GM23248 (cell line): ENCODE measurements at places on chromosomes 7 and 10. TPM values are rescaled to one million over a fixed set of nuclear protein-coding genes. Genes with fewer than 3 reads are reported as not detected.

The LSM5 gene
- total RNA-seq = 19.7 and 34.4 TPM in 2 replicates

The LRMDA gene
- total RNA-seq = 0.13 TPM in 1 of 2 replicates, not detected in the other

The TBC1D12 gene
- total RNA-seq = 11.4 and 12.9 TPM in 2 replicates

The TPST1 gene
- total RNA-seq = 46.0 and 54.1 TPM in 2 replicates

DNA sequence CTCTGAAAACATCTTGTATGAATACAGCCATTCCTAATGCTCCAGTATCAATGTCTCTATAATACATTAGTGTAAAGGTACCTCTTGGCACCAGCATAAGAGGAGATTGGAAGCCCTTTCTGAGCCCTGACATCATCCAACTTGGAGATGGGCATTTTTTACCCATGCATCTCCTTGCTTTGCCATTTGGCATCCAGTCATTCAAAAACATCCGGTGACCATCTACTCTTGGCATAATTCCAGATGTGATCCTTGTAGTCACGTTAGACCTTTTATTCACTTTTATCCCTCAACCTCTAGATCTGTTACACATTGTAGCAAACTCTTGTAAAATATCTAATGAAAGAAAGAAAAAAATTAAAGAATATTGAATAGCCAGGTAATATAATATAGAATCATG, 17.9 kb upstream of the SGMS1 start:
- peak; percentile 11 for DNase-seq
- peaks cover 8% of the 10 kb centered on the region; the same call in 1 of the 2 replicates for H3K4me1 ChIP-seq
- H3K36me3 ChIP-seq = no peaks in the 10 kb centered on the region
- no peak overlapping the region for H3K27ac ChIP-seq
- H3K4me3 ChIP-seq = no peak overlapping the region

GRCh38 chr7:27151341-27151930, 947 bp downstream of the HOXA3 start:
- peak; percentile 58 for DNase-seq
- H3K36me3 ChIP-seq = no peaks in the 10 kb centered on the region
- no peaks in the 10 kb centered on the region for H3K27me3 ChIP-seq

GRCh38 chr10:91295346-91295745, 74.9 kb downstream of the PCGF5 start:
- H3K36me3 ChIP-seq = no peaks in the 10 kb centered on the region
- H3K27ac ChIP-seq = no peak overlapping the region
- H3K4me3 ChIP-seq = no peak overlapping the region

- no peak overlapping the region for H3K27ac ChIP-seq
- H3K36me3 ChIP-seq = peaks cover 14% of the 10 kb centered on the region; the same call in 1 of the 2 replicates
- H3K27me3 ChIP-seq = no peaks in the 10 kb centered on the region
- no peak for DNase-seq
Measured at GRCh38 chr7:143878884-143879283, 23.1 kb downstream of the TCAF1 start.

GRCh38 chr7:87332321-87332720, 13.1 kb upstream of the CROT start:
- H3K27ac ChIP-seq = no peak overlapping the region
- no peak for DNase-seq
- H3K36me3 ChIP-seq = no peaks in the 10 kb centered on the region; the same call in 1 of the 2 replicates

GRCh38 chr10:11787846-11788245, 35.3 kb upstream of the PROSER2 start:
- H3K4me1 ChIP-seq = no peaks in the 10 kb centered on the region
- DNase-seq = no peak
- no peaks in the 10 kb centered on the region for H3K36me3 ChIP-seq
- H3K27ac ChIP-seq = no peak overlapping the region
- H3K4me3 ChIP-seq = no peak overlapping the region

DNA sequence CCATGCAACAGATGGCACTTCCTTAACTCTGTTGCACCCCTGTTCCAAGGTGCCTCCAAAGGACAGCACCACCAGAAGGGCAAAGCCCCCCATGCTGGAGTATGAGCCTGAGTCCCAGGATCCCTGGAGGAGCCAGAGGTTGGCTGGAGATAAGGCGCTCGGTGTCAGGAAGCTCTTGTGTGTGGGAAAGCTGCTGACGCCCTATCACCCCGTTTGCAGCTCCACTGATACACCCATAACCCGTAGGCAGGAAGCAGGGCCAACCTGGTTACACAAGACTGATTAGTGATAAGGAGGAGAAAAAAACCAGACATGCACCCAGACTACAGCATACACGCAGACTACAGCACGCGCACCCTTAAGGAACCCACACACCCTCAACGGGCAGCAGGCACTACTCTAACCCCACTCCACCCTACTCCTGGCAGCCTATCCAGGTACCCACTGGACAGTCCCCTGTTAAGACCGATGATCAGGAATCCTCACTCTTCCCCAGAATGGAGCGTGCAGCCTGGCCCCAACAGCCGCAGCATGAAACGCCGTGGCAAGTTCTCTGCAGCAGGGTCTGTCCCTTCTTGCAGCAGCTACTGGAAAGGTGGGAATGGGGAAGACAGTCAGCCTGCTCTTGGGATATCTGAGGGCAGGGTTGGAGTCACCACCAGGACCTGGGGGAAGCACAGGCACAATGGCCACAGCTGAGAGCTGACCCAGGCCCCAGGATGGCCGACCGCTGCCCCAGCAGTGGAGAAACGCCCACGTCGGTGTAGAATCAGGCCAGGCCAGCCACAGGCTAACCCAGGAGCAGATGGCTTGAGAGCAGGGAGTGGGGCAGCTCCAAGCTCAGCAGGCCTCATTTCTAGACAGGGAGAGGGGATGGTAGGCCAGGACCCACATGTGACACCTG, 38.3 kb upstream of the TUBB8 start:
- no peaks in the 10 kb centered on the region for H3K36me3 ChIP-seq
- no peak overlapping the region for H3K27ac ChIP-seq
- H3K27me3 ChIP-seq = no peaks in the 10 kb centered on the region
- no peaks in the 10 kb centered on the region for H3K4me1 ChIP-seq

DNA sequence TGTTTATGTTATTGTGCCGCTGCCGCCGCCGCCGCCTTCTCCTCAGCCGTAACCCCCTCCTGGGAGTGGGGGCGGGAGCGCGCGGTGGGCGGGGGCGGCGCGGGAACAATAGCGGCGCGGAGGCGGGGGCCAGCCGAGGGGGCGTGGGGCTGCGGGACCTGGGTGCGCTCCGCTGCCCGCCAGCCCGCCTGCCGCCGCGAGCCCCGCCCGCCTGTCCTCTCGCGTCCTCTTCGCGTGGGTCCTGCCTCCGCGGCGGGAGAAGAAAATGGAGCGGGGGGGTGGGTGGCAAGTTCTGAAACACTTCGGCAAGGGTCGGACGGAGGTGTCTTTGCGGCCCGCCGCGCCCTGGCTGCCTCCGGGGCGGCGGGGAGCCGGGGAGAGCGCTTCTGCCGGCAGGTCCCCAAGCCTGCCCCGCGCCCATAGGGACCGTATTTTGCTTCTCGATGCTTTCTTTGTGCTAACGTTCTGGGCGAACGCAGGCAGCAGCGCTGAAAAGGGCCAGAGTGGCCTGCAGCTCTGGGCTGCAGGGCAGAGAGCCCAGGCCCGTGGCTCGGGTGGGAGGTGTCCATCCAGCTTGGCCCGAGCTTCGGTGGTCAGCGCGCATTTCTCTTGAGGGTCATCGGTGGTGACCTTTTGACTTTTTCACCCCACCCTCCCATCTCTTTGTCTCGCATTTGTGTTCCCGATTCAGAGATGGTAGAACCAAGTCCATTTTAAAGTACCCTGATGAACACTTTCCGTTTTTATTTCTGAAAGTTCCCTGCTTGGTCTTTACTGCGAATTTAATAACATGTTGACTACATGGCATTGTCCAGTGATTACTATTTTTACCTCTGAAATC, 613 bp downstream of the MAPK8 start:
- peak overlapping the region; percentile 88 for H3K4me3 ChIP-seq
- H3K27me3 ChIP-seq = 0 out of 2 replicates have a peak, but pooled peaks cover 4% of the 10 kb centered on the region
- peaks cover 29% of the 10 kb centered on the region for H3K4me1 ChIP-seq
- DNase-seq = peak; percentile 75
- H3K36me3 ChIP-seq = no peaks in the 10 kb centered on the region

DNA sequence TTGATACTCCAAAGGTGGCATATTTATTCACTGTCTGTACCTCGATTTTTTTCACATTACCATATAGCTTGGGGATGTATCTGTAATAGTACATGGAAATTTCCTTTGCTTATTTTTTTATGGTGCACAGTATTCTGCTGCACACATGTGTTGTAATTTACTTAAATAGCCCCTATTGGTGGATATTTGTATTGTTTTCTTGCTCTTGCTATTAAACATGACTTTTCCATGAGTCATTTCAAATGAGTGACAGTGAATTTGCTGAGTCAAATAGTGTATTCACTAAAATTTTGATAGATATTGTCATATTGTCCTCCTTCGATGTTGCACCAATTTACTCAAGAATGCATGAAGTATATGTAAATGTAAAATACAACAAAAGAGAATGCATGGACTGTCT, 122.7 kb upstream of the STEAP4 start:
- no peaks in the 10 kb centered on the region for H3K4me1 ChIP-seq
- no peak overlapping the region for H3K4me3 ChIP-seq
- no peak overlapping the region for H3K27ac ChIP-seq

- no peaks in the 10 kb centered on the region for H3K27me3 ChIP-seq
- no peak for DNase-seq
- no peak overlapping the region for H3K27ac ChIP-seq
- no peaks in the 10 kb centered on the region for H3K4me1 ChIP-seq
Measured at GRCh38 chr10:84665883-84666463, 337.6 kb downstream of the CCSER2 start.

DNA sequence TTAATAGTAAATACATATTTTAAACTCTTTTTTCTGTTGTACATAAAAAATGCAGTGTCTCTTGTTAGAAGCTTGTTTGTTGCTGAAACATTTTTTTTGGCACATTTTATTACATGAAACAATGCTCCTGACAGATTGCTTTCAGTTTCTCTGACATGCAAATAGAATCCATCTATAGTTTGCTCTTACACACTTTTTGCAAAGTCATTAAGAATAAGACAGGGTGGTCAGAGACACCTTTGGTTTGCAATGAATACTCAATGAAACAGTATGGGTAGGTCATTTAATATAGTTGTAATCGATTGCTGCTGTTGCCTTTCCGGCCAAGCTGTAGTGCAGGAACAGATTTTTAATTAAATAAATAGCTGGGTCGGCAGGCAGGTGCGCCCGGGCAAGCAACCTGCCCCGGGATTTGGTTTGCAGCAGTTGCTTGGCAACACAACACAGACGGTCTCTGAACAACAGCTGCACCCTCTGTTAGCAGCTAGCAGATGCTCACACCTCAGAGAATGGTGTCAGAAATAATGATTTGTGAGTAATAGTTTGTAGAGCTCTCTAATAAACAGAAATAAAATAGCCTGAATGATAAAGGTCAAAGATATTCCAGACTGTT, 115.7 kb upstream of the CACNA2D1 start:
- H3K27me3 ChIP-seq = peaks cover 43% of the 10 kb centered on the region
- no peaks in the 10 kb centered on the region for H3K36me3 ChIP-seq
- no peak for DNase-seq
- H3K4me1 ChIP-seq = peaks cover 17% of the 10 kb centered on the region
- H3K27ac ChIP-seq = no peak overlapping the region

GRCh38 chr7:43824963-43825362, 44.4 kb downstream of the MRPS24 start:
- peaks cover 50% of the 10 kb centered on the region for H3K27me3 ChIP-seq
- H3K4me1 ChIP-seq = no peaks in the 10 kb centered on the region
- no peak overlapping the region for H3K4me3 ChIP-seq
- no peaks in the 10 kb centered on the region for H3K36me3 ChIP-seq
- peak; percentile 3 for DNase-seq

DNA sequence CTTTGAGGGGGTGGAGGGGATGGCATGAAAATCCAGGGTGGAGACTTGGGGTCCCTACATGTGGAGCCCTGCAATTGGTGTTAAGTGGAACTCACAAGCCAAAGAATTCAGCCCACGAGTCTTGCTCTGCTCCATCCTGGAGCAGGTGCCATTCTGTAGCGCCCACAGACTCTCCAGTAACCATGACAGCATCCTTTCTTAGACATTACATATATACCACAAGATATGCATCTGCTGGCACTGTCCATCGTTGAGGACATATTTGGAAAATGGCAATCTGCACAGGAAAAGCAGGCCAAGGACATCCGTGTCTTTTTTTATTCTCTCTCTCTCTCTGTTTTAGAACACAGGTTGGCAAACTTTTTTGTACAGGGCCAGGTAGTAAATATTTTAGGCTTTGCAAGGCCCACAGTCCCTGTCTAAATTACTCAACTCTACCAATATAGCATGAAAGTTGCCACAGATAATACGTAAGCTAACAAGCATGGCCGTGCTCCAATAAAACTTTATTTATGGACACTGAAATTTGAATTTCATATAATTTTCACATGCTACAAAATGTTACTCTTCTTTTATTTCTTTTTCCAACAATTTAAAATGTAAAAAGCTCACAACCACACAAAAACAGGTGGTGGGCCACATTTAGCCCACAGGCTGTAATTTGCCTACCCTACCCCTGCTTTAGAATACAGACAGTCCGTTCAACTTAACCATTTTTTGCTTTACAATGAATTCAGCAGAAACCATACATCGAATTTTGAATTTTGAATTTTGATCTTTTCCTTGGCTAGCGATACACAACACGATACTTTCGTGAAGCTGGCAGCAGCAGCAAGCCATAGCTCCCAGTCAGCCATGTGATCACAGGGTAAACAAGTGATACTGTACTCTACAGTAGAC, 141.4 kb upstream of the STK17A start:
- no peak overlapping the region for H3K4me3 ChIP-seq

DNA sequence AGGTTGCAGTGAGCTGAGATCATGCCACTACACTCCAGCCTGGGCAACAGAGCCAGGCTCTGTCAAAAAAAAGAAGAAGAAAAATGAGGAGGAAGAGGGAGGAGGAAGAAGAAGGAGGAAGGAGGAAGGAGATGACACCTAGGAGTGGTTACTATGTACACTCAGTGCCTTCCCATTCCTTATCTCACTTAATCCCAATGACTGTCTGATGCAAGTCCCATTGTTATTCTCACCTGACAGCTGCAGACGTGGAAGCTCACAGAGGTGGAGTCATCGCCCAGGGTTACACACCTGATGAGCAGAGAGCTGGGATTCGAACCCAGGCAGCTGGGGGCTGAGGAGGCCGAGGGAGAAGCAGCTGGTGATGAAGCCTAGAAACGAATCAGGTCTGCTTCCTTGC, 258.8 kb downstream of the SNX10 start:
- H3K27ac ChIP-seq = no peak overlapping the region
- no peaks in the 10 kb centered on the region for H3K36me3 ChIP-seq
- DNase-seq = no peak
- no peak overlapping the region for H3K4me3 ChIP-seq
- no peaks in the 10 kb centered on the region for H3K4me1 ChIP-seq
